ENCODE measurements at places on chromosomes 11 and 22. TPM values are rescaled to one million over a fixed set of nuclear protein-coding genes. Genes with fewer than 3 reads are reported as not detected.

Gene TENM4
- total RNA-seq = 74.1 TPM

Gene UCP3
- 1.8 TPM for total RNA-seq

Gene MS4A4E
- total RNA-seq = 0.30 TPM

Gene RCOR2
- total RNA-seq = 2.6 TPM

Gene PTH
- not detected for total RNA-seq

Gene METTL15
- 16.3 TPM for total RNA-seq

Gene FXYD2
- not detected for total RNA-seq

Data from osteocyte (in vitro differentiated cells).